ENCODE measurements at places on chromosomes 4 and X.

DNA sequence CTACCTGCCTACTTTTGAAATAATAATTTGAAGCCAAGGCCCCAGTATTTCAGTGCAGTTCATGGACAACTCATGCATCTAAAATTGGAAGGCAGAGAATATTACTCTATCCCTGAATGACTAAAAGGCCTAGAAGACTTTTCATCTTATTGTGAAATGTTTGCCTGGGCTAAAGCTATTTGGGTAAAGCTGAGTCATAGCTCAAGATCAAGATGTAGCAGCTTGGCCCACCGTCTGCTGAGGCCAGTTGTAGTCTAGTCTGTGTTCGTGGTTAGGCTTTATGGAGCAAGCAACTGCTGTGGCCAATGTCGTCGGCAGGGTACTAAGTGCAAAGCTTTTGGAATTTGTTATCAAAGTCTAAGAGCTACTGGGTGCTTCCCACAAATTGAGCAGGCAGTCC, 929.1 kb downstream of the RAB28 start:
- no peak for DNase-seq

GRCh38 chr4:6869944-6870343, 39.7 kb upstream of the TBC1D14 start:
- no peak for DNase-seq

- DNase-seq, result no peak
Observed at GRCh38 chr4:3408793-3409330, 32.9 kb upstream of the HGFAC start.

DNA sequence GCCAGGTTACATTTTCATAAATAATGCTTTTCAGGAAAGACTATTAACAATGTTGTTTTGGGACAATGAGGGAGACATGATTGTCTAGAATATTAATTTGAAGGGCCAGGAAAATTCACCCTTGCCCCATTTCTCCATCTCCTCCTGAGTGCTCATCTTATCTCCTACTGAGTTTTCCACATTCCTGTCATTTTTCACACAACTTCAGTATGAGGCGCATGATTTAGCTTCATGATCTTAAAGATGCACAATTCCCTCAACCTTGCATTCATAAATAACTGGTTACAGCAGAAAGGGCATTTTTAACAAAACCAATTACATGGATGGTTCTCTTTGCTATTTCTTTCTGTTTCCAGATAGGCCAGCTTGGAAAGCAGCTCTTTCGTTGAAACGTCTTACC, 1699.2 kb upstream of the IGFBP7 start:
- no peak for DNase-seq

DNA sequence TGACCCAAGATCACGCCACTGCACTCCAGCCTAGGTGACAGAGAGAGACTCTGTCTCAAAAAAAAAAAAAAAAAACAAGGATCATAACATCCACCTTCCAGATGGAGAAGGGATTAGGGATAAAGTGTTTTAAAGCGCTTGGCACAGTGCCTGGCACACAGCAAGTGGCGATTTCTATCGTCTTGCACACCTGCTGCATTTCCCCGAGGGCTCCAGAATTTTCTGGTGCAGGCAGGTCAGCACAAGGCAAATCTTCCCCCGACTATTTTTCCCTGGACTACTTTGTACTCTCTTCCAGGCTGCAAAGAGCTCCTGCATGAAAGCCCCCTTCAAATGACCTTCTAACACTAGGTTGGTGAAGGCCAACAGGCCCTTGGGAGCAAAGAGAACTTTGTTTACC, 57.3 kb downstream of the APBB2 start:
- no peak for DNase-seq

- DNase-seq, result no peak
Observed at GRCh38 chr4:24910499-24910898, 2.3 kb downstream of the CCDC149 start.

DNA sequence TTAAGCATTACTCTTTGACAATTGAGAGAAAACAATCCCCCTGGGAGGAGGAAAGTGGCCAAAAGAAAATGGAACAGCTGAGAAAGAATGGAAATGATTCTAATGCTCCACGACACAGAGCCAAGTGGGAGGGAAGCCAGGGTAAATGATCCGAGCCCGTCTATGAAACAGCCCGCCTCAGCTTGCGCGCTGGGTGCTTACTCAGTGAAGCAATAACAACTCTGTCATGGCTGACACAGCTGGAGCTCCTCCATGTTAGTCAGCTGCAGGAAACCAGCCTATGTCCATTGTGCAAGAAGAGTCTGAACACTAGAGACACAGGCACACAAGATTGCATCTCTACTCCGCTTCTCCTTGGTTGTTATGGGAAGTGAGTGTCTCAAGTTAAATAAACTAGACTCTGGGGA, 19.3 kb downstream of the NOA1 start:
- DNase-seq, result no peak

DNA sequence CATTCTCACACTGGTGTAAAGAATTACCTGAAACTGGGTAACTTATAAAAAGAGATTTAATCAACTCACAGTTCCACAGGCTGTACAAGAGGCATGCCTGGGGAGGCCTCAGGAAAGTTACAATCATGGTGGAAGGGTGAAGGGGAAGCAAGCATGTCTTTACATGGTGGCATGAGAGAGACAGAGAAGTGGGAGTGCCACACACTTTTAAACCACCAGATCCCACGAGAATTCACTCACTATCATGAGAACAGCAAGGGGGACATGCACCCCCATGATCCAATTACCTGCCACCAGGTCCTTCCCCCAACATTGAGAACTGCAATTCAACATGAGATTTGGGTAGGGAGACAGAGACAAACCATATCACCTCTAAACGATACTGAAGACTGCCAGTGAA, 23.0 kb downstream of the EPGN start:
- no peak for DNase-seq

DNA sequence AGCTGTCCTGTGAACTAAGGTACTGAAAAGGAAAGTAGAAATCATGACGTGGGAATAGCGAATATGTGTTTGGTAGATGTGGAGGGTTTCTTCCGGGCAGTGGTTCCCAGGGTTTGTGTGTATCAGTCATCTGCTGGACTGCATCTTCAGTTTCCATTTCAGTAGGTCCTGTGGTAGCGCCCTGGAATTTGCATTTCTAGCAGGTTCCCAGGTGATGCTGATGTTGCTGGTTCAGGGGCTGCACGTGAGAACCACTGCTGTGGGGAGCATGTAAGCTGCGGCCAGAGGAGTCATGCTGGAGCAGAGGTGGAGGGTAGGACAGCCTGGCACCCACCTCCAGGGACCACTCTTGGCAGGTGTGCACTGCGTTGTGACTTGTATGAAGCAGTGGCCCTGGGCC, 47.1 kb downstream of the ARHGAP10 start:
- DNase-seq, result no peak

GRCh38 chr4:19592391-19592790, 659.3 kb upstream of the SLIT2 start:
- no peak for DNase-seq

GRCh38 chr4:1501754-1502500, 95.7 kb upstream of the NKX1-1 start:
- no peak for DNase-seq

DNA sequence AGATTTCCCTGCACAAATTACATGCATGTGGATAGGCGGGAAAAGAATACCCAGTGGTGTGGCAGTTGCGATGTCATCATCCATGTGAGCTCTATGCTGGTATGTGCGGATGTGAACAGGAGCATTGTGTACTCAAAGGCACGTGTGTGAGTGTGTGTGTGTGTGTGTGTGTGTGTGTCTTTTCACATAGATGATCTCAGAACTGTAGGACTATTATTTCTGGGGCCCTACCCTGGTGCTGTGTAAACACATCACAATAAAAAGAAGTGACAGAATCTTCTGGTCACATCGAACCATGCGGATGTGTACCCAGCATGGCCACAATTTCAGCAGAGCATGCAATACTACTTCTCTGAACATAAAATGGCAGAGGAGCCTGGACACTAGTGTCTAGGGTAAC, 624.8 kb downstream of the MID1IP1 start:
- DNase-seq, result no peak

DNA sequence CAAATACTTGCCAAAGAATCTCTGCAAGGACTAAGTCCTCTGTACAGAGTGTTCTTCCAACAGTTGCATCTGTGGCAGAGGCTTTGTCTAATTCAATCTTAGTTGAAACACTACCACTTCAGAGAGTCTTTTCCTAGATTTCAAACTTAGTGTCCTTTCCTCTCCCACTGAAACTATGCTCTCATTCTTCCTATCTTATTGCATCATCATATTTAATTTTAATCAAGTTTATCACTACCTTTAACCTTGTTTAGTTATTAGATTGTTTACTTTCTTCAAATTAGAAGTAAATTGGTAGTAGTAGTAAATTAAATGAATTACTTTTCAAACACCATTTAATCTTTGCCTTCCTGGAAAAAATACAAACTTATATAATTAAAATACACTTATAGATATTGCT, 1082.3 kb upstream of the PABPC4L start:
- no peak for DNase-seq

DNA sequence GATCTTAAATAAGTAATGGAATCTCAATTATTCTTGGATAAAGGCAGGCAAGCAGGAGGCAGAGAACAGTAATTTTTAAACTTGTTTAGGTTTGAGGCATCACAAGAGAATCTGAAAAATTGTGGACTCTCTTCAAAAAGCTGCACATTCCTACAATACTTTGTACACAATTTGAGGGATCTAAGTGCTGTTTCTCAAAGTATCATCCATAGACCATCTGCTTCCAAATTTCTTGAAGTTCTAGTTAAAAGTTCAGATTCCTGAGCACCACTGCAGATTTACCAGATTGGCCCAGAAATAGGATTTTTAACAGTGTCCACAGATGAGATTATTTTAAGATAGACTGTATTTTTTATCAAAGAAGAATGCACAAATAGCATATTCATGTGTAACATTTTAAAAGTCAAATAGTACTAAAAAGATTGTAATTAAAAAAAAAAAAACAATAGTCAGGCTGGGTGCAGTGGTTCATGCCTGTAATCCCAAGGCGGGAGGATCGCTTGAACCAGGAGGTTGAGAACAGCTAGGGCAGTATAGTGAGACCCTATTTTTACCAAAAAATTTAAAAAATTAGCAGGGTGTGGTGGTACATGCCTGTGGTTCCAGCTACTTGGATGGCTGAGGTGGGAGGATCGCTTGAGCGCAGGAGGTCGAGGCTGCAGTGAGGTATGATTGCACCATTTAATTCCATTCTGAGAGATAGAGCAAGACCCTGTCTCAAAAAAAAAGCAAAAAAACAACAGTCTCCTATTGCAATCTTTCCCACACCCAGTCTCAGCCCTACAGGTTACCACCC, 14.2 kb upstream of the FNIP2 start:
- DNase-seq, result no peak

GRCh38 chr4:126479709-126480108, 1153.0 kb upstream of the INTU start:
- no peak for DNase-seq

- no peak for DNase-seq
Observed at GRCh38 chr4:14524276-14524675, 478.0 kb upstream of the CPEB2 start.

- no peak for DNase-seq
Observed at GRCh38 chr4:41360214-41360920, 103.6 kb downstream of the UCHL1 start.

- no peak for DNase-seq
Observed at GRCh38 chr4:4613126-4613465, 71.2 kb upstream of the STX18 start.

DNA sequence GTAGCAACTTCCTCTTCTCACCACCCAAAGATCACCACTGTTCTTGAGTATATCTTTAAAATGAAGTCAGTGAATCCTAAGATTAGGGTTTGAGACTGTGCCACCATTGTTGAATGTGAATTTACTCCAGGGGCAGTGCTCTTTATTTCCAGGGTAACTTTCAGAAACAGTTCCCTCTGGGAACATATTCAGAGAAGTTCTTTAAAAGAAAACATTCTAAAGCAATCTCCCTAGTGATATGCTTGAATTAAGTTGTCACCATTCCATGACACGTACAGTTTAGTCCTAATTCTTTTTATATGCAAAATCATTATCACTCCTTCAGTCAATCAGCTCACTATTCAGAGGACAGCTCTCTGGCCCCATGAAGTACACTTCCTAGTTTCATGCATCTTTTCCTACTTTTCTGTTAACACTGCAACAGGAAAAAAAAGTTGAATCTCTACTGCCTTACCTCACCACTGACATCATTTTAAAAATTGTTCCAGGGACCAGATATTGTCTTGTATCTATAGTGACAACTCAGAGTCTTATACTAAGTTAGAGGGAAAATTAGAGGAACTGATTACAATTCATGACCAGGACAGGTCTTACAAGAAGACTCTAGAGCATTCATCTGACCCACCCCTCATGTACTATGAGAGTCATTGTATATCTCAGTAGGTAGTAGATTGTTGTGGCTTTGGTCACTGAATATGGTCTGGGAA, 49.8 kb downstream of the PARM1 start:
- DNase-seq, result no peak

DNA sequence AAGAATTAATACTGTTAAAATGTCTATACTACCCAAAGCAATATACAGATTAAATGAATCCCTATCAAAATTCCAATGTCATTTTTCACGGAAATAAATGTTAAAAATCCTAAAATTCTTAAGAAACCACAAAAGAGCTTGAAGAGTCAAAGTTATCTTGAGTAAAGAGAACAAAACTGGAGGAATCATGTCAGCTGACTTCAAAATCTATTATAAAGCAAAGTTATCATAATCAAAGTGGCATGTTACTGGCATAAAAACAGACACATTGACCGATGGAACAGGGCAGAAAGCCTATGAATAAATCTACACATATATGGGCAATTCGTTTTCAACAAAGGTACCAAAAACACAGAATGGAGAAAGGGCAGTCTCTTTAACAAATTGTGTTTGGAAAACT, 579.0 kb downstream of the INPP4B start:
- no peak for DNase-seq

DNA sequence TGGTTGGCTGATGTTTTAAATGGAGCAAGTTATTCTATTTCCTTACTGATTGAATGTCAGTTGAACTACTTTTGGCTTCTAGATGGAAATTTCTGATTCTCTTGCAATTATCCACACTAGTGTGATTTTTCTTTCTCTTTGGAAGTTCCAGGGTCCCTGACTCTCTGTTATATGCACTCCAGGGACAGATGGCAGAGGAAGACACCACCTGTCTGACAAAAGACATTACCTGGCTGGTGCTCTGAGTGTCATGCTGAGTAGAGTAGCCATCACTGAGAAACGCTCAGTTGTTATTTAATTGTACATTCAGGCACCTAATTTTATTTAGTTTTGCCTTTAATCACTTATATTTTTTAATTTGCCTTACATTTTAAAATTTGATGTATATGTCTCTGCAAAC, 105.4 kb upstream of the TLL1 start:
- DNase-seq, result no peak

GRCh38 chrX:71514367-71515037, 18.4 kb upstream of the OGT start:
- DNase-seq, result no peak

DNA sequence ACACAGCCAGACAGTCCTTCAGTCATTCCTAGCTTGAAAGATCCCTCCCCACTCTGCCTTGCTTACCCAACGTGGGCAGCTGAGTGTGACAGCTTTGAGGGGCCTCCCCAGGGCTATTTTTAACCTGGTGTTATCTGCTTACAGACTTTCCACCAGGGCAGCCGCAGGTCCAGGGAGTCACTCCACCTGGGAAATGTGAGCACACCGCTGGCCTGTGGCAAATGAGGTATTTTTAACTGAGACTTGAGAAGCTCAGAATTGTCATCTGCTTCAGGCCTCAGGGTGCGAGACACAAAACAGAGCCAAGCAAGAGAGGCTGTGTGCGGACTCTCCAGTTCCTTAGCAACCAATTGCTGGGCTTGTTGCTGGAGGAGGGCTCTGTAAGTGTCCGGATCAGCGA, 13.0 kb downstream of the CORIN start:
- DNase-seq, result no peak

- DNase-seq, result peak; percentile 94
Observed at GRCh38 chr4:184263910-184264732, 46.4 kb upstream of the ENPP6 start.

- no peak for DNase-seq
Observed at GRCh38 chr4:23909671-23910070, 19.8 kb upstream of the PPARGC1A start.

Data from hematopoietic multipotent progenitor cell treated with erythropoietin and hydrocortisone succinate and interleukin-3 and kit ligand, for 15 days (in vitro differentiated cells).